CD4-positive, alpha-beta memory T cell (primary cell): ENCODE measurements at places on chromosomes 3 and 15. TPM values are rescaled to one million over a fixed set of nuclear protein-coding genes. Genes with fewer than 3 reads are reported as not detected.
A peak's percentile ranks its signal among the peaks of the same experiment; 100 is the strongest.

Gene PCOLCE2
- not detected for total RNA-seq

Gene ITIH4
- 50.5 TPM for total RNA-seq

Gene TMEM39A
- total RNA-seq: 47.4 TPM

Gene FBXL22
- 1.9 TPM for total RNA-seq

Gene GRM7
- total RNA-seq: not detected

Gene SLC22A14
- not detected for total RNA-seq

GRCh38 chr15:69344238-69344637, 45.5 kb downstream of the PAQR5 start:
- H3K36me3 ChIP-seq: no peaks in the 10 kb centered on the region
- DNase-seq: no peak
- H3K4me1 ChIP-seq: no peaks in the 10 kb centered on the region
- no peak overlapping the region for H3K27ac ChIP-seq

- DNase-seq: peak; percentile 4
- no peaks in the 10 kb centered on the region for H3K27me3 ChIP-seq
- no peaks in the 10 kb centered on the region for H3K4me1 ChIP-seq
- no peak overlapping the region for H3K27ac ChIP-seq
- no peaks in the 10 kb centered on the region for H3K36me3 ChIP-seq
Observed at GRCh38 chr3:157532529-157533297, 29.5 kb upstream of the VEPH1 start.

GRCh38 chr15:99707473-99708270, 25.6 kb downstream of the LYSMD4 start:
- peak; percentile 55 for DNase-seq
- H3K27me3 ChIP-seq: no peaks in the 10 kb centered on the region
- peak overlapping the region; percentile 9 for H3K4me3 ChIP-seq
- H3K27ac ChIP-seq: peak overlapping the region; percentile 14
- H3K4me1 ChIP-seq: peaks cover 18% of the 10 kb centered on the region

GRCh38 chr3:61981060-61981459, 392.3 kb downstream of the FEZF2 start:
- DNase-seq: no peak
- no peak overlapping the region for H3K4me3 ChIP-seq
- H3K27ac ChIP-seq: no peak overlapping the region
- no peaks in the 10 kb centered on the region for H3K27me3 ChIP-seq
- no peaks in the 10 kb centered on the region for H3K36me3 ChIP-seq

DNA sequence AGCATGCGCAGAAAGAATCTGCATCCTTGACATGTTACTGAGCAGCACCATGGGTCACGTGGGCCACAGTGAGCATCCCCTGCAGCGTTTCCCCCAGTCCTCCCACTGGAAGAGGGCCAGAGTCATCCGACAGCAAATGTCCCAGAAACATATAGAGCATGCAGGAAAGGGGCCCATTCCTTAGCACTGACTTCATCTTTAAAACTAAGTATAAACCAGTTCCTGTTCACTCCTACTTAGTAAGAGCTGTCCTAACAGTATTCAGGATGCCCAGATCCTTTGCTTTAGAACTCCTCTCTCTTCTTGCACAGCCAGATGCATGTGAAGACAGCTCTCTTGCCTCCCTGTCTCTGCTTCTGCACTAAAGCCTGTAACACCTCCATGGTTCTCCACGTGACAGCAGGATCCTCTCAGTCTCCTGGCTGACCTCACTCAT, 79.3 kb upstream of the OXTR start:
- no peak for DNase-seq

DNA sequence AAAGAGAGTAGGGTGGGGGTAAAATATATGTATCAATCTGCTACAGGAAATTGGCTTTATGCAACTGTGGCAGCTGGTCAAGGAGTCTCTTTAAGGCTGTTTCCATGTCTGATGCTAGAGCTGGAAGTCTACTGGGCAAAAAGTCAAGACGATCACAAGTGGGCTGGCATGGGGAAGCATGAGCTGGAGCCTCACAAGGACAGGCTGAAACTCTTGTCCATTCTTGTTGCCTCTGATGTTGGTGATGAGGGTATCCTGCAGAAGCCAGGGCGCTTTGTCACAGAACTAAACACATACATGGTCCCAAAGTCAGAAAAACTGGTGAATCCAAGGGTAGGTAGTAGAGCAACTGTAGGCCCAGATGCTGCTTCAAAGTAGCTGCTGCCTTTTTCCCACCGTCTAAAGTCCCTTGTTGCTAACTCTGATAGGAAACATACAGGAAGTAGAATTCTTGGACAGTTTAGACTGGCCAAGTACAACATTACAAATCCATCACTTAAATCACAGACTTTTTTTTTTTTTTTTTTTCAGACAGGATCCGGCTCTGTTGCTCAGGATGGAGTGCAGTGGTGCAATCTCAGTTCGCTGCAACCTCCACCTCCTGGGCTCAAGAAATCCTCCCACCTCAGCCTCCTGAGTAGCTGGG, 54.2 kb downstream of the RPL39L start:
- no peak for DNase-seq
- peaks cover 14% of the 10 kb centered on the region for H3K4me1 ChIP-seq
- no peaks in the 10 kb centered on the region for H3K27me3 ChIP-seq
- no peaks in the 10 kb centered on the region for H3K36me3 ChIP-seq
- no peak overlapping the region for H3K4me3 ChIP-seq

GRCh38 chr15:41855261-41855961, 16.8 kb downstream of the PLA2G4B start:
- peaks cover 6% of the 10 kb centered on the region for H3K4me1 ChIP-seq
- no peaks in the 10 kb centered on the region for H3K36me3 ChIP-seq
- no peak for DNase-seq
- no peak overlapping the region for H3K4me3 ChIP-seq
- H3K27me3 ChIP-seq: no peaks in the 10 kb centered on the region
- H3K27ac ChIP-seq: no peak overlapping the region

GRCh38 chr3:50274371-50275104, 4.3 kb upstream of the LSMEM2 start:
- H3K27me3 ChIP-seq: peaks cover 35% of the 10 kb centered on the region
- no peaks in the 10 kb centered on the region for H3K36me3 ChIP-seq

DNA sequence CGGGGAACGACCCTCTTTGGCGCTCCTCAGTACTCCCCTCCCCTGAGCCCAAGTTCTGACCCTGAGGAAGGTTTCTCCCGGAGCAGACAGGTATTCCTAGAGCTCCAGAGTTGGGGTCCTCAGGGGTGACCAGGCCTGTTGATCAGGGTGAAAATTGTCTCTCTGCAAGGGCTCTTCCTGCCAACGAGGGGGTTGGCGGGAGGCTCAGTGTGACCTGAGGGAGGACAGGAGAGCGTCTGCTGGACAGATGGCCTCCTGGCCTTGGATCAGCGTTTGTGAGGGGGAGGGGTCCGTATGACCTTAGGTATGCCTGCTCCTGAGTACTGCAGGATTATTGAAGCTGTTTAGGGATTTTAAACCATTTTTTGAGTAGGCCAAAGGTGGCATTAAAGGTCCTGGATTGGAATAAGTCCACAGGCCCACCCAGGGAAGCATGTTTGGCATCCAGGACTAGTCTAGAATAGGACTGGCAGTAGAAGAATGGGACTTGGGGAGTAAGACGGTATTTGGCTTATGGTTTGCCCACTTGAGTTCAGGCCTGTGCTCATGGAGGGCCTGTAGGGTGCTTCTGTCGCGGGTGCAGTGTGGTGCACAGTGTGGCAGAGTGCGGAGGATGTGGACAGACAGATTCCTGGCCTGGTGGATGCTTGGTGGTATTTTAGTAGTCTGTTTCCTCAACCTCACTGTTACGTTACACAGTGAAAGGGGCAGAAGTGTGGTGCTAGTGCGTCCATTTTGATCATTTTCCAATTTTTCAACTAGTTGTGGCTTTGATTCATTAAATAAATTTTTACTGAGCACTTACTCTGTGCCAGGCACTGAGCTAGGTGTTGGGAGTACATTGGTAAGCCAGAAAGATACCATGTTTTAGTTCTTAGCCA, 959 bp downstream of the ZNF592 start:
- no peaks in the 10 kb centered on the region for H3K36me3 ChIP-seq
- peak overlapping the region; percentile 93 for H3K4me3 ChIP-seq
- H3K4me1 ChIP-seq: peaks cover 74% of the 10 kb centered on the region
- H3K27ac ChIP-seq: peak overlapping the region; percentile 79
- peak; percentile 75 for DNase-seq
- H3K27me3 ChIP-seq: no peaks in the 10 kb centered on the region

DNA sequence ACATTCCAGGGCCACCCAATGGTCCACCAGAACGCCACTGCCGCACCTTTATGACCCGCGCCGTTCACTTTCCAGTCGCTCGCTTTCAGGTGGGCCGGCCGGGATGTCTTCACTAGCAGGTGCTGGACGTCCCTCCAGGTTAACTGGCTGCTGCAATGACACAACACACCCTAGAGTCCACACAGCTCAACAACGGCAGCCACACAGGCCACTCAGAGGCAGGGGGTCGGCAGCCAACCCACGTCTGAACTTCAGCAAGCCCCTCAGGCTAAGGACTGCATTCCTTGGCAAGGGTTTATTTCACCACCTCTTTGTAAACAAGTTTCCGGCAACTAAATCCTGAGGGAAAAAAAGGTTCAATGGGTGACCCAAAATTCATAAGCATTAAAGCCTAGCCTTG, 89.2 kb upstream of the SNRPA1 start:
- no peaks in the 10 kb centered on the region for H3K36me3 ChIP-seq
- no peaks in the 10 kb centered on the region for H3K4me1 ChIP-seq
- no peaks in the 10 kb centered on the region for H3K27me3 ChIP-seq
- DNase-seq: no peak

- no peak overlapping the region for H3K27ac ChIP-seq
- H3K36me3 ChIP-seq: no peaks in the 10 kb centered on the region
- no peaks in the 10 kb centered on the region for H3K27me3 ChIP-seq
- no peak overlapping the region for H3K4me3 ChIP-seq
Observed at GRCh38 chr3:99644017-99644416, 5.6 kb downstream of the COL8A1 start.

- no peak overlapping the region for H3K4me3 ChIP-seq
- no peak for DNase-seq
- H3K27me3 ChIP-seq: no peaks in the 10 kb centered on the region
- H3K4me1 ChIP-seq: no peaks in the 10 kb centered on the region
Observed at GRCh38 chr15:82228750-82229149, 33.8 kb downstream of the EFL1 start.

GRCh38 chr3:193665370-193665989, 72.5 kb downstream of the OPA1 start:
- H3K27ac ChIP-seq: no peak overlapping the region
- DNase-seq: peak; percentile 6
- H3K36me3 ChIP-seq: peaks cover 36% of the 10 kb centered on the region
- H3K27me3 ChIP-seq: no peaks in the 10 kb centered on the region
- H3K4me1 ChIP-seq: no peaks in the 10 kb centered on the region

DNA sequence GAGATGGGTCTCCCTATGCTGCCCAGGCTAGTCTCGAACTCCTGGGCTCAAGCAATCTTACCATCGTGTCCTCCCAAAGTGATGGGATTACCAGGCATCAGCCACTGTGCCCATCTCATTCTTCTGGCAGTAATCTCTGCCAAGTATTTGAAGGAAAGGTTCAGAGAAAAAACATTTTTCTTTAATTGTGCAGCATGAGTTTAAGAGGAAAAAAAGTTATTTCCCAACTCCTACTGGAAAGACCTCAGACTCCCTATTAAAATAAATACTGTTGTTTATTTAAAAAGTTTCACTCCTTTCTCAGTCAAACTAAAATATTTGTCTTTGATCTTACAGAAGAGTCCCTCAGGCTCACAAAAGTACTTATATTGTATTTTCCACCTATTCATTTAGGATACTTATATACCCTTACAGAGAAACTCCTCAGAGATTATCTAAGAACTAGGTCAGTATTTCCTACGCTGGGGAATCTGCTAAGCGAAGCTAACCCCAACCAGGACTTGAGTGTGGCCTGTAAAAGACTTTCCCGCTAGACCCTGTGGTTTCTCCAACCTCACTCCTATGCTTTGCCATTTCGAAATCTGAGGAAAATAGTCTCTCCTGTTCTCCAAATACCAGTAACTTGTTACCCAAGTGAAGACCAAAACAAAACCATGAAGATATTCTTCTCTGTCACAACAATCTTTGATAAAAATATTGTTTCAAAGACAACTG, 28.7 kb downstream of the WWTR1 start:
- H3K4me3 ChIP-seq: no peak overlapping the region
- H3K27ac ChIP-seq: no peak overlapping the region
- no peaks in the 10 kb centered on the region for H3K4me1 ChIP-seq
- no peaks in the 10 kb centered on the region for H3K27me3 ChIP-seq
- H3K36me3 ChIP-seq: no peaks in the 10 kb centered on the region

DNA sequence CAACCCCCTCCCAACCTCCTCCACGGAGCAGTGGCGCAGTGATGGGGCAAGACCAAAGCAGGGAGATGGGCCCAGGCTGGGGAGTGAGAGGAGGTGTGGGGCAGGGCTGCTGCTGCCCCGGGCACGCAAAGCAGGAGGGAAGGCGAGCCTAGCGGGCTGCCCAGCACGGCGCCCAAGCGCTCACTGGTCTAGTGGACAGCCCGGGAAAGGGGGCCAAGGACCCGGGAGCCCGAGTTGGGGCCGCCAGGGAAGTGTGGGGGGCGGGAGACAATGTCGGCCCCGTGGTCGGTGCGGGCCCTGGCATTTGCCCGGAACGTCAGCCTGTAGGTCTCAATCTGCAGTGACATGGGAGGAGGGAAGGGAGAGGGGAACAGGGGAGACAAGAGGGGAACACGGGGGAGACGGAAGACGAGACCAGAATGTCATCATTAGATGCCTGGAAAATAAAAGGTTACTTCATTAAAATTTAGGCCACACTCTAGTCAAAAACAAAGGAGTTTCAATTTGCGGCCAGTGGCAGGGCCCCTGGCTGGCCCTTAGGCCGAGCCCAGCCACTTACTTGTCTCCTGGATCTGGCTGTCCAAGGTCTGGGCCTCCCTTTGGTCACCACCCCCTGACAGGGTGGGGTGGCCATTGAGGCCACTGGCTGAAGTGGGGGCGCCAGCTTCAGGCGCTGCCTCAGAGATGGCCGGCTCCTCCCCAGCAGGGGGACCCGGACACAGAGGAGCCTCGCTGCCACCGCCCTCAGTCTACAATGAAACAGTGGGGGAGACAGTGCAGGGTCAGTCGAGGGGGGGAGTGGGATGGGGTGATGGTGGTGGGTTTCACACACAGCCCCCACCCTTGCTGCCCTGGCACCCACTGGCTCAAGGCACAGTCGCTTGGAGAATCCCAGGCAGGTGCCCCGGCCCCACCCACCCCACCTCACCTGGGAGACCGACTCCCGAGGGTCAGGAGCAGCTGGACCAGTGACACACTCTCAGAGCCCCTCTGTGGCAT, 50.0 kb downstream of the DHX30 start:
- no peaks in the 10 kb centered on the region for H3K4me1 ChIP-seq
- H3K27ac ChIP-seq: no peak overlapping the region
- no peak for DNase-seq

DNA sequence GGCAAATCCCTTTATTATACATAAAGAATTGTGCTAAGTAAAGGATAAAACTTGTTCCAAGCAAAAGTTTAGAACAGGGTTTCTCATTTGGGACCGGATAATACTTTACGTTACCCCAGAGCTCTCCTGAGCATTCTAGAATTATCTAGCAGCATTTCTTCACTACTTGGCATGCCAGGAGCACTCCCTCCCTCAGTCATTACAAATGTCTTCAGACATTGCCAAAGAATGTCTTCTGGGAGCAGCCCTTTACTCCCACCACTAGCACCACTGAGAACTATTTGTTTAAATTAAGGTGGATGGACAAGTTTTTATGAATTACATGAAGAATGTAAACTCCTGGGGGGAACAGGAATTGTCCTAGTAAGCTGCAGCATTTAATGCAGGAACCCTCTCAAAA, 516.4 kb downstream of the GBE1 start:
- H3K36me3 ChIP-seq: no peaks in the 10 kb centered on the region
- H3K4me1 ChIP-seq: no peaks in the 10 kb centered on the region
- no peak for DNase-seq

- no peaks in the 10 kb centered on the region for H3K27me3 ChIP-seq
- no peak for DNase-seq
- no peak overlapping the region for H3K27ac ChIP-seq
Observed at GRCh38 chr3:131329774-131330173, 51.8 kb upstream of the NUDT16 start.
